ENCODE measurements at places on chromosomes 16 and 17.

DNA sequence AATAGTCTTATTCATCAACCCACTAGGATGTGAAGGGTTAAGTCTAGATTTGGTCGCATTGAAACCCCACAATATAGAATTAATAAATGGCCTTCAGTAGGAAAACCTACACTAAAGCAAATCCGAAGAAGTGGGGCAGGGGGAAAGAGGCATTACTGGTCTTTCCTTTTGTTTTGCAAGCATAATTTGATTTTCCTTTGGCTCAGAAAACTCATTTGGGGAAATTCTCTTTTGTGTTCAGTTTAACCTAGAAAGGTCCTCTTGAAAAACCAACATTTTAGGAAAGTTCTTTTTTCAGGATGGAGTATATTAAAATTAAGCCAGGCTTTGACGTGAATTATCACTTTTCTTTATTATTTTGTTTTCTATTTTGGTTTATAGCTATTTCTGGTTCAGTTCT is 31.7 kb downstream of the ERCC4 start:
- DNase-seq: no peak

- DNase-seq: no peak
These were observed 743 bp downstream of the ZNF624 start for GRCh38 chr17:16652847-16653366.

GRCh38 chr17:32763855-32764439 is 113.0 kb downstream of the MYO1D start:
- DNase-seq: no peak

DNA sequence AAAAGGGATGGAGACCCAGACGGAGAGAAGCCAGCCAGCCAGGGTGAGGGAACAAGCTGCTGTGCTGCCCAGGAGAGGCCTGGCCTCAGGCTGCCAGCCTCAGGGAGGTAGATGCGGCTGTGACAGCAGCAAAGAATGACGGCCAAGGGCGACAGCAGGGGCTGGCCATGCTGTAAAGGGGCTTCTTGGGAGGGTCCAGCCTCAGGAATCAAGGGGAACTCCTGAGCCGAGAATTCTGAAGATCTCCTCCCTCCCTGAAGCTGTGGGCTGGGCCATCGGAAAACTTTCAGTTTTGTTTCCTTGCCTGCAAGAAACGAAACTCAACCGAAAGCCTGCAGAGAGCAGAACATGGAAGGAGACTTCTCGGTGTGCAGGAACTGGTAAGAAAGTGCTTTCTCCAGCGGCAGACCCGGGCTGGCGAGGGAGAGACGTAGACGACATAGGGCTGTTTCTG is at the start of gene XAF1:
XAF1 (plus strand) TSS at position 316 of the 454 bp plus-strand sequence; CDS start at position 349, 33 bp downstream.
- DNase-seq: no peak

- no peak for DNase-seq
These were observed 36.5 kb upstream of the C17orf78 start for GRCh38 chr17:37339321-37339720.

GRCh38 chr16:88903267-88903666 is 36.8 kb upstream of the PABPN1L start:
- DNase-seq: no peak

GRCh38 chr17:69043098-69043734 is 17.5 kb downstream of the ABCA9 start:
- no peak for DNase-seq

- no peak for DNase-seq
These were observed 52.2 kb downstream of the NDE1 start for GRCh38 chr16:15701975-15702970.

GRCh38 chr16:88385112-88385594 is 2.4 kb downstream of the ZNF469 start:
- DNase-seq: no peak

GRCh38 chr17:28211811-28212210 is 107.2 kb upstream of the TMEM97 start:
- no peak for DNase-seq

- DNase-seq: no peak
These were observed 30.3 kb downstream of the CPSF4L start for GRCh38 chr17:73231395-73231794.

DNA sequence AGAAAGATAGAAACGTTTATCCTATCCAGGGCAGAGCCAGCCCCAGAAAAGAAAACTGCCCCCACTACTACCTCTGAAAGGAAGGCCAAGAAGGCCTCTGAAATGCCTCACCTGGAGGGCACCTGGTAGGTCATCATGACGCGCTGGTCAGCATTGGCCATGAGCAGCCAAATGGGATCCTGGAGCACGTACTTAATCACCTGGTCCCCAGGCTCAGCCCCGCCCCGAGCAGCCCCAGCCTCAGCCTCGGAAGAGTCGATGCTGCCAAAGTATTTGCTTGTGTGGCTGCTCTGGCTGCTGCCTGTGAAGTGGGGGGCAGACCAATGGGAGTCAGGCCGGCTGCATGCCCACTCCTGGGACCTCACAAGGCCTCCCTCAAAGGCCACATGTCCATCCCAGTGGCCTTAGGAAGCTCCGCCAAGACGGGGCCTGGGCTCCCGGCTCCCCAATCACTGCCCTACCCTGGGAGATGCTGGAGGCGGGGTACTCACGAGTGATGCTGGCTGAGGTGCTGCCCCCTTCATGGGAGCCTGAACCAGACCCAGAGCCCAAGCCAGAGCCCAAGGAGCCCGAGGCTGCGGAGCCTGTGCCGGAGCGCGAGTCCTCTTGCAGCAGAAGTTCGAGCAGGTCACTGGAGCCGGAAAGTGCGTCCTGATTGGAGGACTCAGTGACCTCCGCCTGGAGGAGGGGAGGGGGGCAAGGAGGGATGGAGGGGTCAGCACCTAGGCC is 9.9 kb downstream of the PER1 start:
- DNase-seq: no peak

DNA sequence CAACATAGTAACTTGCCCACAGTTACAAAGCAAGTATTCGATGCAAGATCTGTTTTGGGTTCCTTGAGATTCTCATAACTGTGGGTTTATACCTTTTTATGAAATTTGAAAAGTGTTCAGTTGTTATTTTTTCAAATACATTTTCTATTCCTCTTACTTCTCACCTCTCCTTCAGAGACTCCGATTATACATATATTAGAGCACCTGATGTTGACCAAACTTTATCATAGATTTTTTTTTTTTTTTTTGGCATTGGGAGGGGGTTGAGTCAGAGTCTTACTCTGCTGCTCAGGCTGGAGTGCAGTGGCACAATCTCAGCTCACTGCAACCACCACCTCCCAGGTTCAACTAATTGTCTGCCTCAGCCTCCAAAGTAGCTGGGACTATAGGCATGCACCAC is 51.3 kb upstream of the RBBP6 start:
- no peak for DNase-seq

GRCh38 chr16:14310519-14310991 is 239.4 kb downstream of the MRTFB start:
- DNase-seq: no peak

DNA sequence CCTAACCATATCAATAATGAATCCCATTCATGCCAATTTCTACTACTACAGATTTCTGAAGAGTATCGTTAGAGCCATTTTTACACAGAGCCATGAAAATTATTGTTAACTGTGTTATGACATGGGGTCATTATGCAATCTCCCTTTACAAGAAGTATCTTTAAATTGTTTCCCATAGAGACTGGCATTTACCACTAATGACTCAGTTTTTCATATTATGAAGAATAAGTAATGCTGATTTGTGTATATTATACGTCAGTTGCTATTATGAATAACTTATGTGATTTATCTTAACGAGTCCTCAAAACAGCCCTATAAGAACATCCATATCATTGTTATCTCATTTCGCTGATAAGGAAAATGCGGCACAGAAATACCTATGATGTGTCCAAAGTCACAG is 173.8 kb downstream of the KCNJ2 start:
- no peak for DNase-seq

DNA sequence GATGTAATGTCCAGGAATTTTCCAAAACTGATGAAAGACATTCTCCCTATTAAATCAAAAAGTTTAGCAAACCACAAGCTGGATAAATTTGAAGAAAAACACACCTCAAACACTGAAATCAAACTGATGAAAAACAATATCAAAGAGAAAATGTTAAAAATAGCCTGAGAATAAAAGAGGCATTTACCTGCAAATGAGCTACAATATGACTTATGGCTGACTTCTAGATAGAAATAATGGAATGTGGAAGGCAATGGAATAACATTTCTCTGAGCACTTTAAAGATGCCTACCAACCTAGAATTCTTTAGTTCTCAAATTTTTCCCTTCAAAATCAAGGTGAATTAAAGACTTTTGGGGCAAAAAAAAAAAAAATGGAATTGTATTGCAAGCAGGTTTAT is 52.4 kb upstream of the HSBP1 start:
- no peak for DNase-seq

- DNase-seq: peak; percentile 86
These were observed 9.5 kb downstream of the MRPL27 start for GRCh38 chr17:50363217-50364060.

DNA sequence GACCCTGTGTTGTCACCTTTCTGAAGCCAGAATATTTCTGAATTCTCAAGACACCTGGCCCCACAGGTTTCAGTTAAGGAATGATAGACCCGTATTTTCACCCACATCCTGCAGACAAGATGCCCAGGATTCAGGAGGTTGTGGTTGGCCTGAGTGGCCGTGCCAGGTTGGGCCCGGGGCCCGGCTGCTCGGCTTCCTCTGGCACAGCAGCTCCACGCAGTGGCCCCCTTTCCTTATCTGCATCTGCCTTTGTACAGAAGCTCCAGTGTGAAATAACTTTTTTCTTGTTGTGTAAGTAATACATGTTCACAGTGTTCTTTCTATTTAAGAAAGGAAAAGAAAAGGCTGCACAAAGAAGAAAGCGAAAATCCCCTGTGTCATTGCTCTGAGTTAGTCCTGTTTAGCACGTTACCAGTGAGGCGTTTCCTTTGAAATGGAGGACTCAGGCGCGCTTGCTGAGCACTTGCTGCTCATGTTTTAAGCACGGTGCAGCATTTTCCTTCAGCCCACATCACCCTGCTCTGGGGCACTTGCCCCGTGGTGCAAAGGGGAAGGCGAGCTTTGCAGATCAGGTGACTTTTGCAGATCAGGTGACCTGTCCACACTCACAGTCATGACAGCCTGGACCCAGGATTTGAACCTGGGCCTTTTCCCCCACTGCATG is 12.8 kb downstream of the ZC3H18 start:
- no peak for DNase-seq

GRCh38 chr17:34665819-34666763 is 86.7 kb downstream of the TMEM132E start:
- peak; percentile 66 for DNase-seq

GRCh38 chr17:40777971-40778370 is 4.4 kb downstream of the KRT27 start:
- no peak for DNase-seq

DNA sequence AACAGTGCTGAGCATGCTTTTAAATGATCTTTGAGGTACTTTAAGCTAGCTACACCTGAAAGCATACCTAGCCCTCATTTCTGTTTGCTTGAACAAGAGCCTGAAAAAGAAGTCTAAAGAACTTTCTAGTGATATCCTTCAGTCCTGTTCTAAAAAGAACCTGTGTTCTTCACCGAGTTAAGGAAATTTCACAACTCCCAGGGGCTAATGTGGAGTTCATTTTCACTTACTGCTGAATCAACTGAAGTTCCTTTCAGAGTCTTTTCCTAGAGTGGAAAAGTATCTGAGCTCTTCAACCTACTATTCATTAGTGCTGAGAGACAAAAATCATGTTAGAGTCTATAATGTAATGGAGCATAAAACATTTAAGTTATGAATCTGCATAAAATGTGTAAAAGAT is 66.9 kb downstream of the CHD9 start:
- DNase-seq: no peak

DNA sequence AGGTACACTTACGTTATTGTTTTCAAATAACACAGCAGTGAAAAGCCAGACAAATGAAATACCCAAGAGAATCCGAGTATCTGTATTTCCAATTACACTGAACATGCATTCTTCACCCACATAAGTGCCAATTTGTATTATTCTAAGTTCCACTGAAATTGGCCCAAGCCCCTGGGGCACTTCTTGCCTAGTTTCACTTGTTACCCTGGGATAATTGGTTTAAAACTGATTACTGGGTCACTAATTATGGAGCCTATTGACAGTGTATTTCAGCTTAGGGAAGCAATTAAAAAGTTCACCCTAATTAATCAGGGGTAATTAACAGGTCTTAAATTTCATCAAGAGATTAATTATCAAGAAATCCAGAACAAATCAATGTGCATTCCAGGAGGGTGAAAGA is 60.5 kb upstream of the HS3ST2 start:
- no peak for DNase-seq

DNA sequence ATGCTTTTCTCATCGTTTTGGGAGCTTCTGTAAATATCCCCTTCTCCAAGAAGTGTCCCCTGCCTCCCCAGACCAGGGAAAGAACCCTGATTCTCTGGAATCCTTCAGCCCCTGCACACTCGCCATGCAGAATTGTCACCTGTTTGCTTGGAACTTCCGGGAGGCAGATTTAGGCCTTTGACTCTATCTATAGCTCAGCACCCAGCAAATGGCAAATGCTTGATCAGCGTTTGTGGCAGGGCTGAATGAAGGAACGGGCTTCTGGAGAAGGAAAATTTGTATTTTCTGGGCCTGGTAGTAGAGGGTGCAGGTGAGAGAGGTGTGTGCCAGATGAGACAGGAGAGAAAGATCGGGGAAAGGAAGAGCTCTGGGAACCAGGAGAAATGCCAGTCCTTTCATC is 18.3 kb upstream of the CACNG4 start:
- no peak for DNase-seq

GRCh38 chr16:51045186-51045585 is 105.9 kb downstream of the SALL1 start:
- no peak for DNase-seq

GRCh38 chr17:29252101-29252791 is 5.6 kb downstream of the CRYBA1 start:
- no peak for DNase-seq

- DNase-seq: no peak
These were observed 2.3 kb downstream of the IL21R start for GRCh38 chr16:27404163-27404823.

DNA sequence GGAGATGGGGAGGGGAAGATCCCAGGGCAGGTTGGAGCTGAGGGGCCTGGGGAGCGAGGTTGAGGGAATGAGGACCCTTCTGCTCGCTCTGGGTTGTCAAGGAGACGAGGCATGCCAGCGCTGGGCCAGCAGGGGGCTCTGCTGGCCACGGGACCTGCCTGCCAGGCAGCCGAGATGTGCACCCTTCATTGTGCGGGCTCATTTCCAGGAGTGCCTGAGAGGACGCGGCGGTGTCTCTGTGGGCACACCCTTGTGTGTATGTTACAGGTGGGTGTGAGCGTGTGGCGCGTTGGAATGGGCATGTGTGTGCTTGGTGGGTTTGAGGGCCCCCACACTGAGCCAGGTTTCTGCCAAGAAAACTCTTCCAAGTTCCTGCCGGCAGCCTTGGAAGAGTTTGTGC is 15.9 kb downstream of the ARHGAP23 start:
- no peak for DNase-seq

DNA sequence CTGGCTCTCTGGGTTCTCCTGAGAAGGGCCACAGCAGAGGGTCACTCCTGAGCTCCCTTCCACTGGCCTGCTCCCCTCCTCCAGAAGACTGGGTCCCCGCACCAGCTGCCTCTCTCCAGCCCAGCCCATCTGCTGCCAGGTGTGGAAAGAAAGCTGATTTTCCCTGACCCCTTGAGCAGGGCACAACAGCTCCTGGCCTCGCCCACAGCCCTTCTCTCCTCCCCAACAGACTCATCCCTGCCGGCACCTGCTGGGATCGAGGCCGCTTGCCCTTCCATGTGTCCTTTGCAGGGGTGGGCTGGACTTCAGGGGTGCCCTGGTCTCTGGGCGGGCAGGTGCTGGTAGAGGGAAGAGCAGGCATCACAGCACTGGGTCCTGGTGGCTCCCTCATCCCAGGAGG is 4.8 kb upstream of the SMIM5 start:
- DNase-seq: no peak

All from H1 (cell line).